ENCODE measurements at places on chromosomes 5 and 9. TPM values are rescaled to one million over a fixed set of nuclear protein-coding genes. Genes with fewer than 3 reads are reported as not detected.

The PPIC gene
- polyA plus RNA-seq, result 36.8 TPM

The FAM153A gene
- 0.14 TPM for polyA plus RNA-seq

The SLC34A3 gene
- polyA plus RNA-seq, result 6.0 TPM

The ARL14EPL gene
- polyA plus RNA-seq, result not detected

The CD72 gene
- polyA plus RNA-seq, result 2.1 TPM

The VCAN gene
- polyA plus RNA-seq, result 347 TPM

The LCN2 gene
- 0.79 TPM for polyA plus RNA-seq

The GPR150 gene
- not detected for polyA plus RNA-seq

The OR13D1 gene
- not detected for polyA plus RNA-seq

The ZMYND19 gene
- polyA plus RNA-seq, result 19.4 TPM

The PAM gene
- polyA plus RNA-seq, result 216 TPM

The POLR1E gene
- 25.0 TPM for polyA plus RNA-seq

The SPATA31D4 gene
- polyA plus RNA-seq, result not detected

The LHX6 gene
- polyA plus RNA-seq, result 3.8 TPM

The PCDHGA5 gene
- 2.8 TPM for polyA plus RNA-seq

The DMAC1 gene
- polyA plus RNA-seq, result 101 TPM

The HACD4 gene
- 3.4 TPM for polyA plus RNA-seq

The PCDHGA2 gene
- polyA plus RNA-seq, result 6.8 TPM

The TMEM232 gene
- polyA plus RNA-seq, result 8.7 TPM

The CDH12 gene
- polyA plus RNA-seq, result 6.8 TPM

The SIT1 gene
- polyA plus RNA-seq, result 0.29 TPM

The IL7R gene
- 0.37 TPM for polyA plus RNA-seq

The TRPM3 gene
- 16.3 TPM for polyA plus RNA-seq

The COL5A1 gene
- polyA plus RNA-seq, result 70.5 TPM

The LECT2 gene
- polyA plus RNA-seq, result 2.1 TPM

The KIAA1958 gene
- polyA plus RNA-seq, result 13.1 TPM

The SPZ1 gene
- polyA plus RNA-seq, result not detected
